ENCODE measurements at places on chromosomes 16 and 17.

- DNase-seq: no peak
These were observed 587 bp upstream of the PRR35 start for GRCh38 chr16:559411-560203.

DNA sequence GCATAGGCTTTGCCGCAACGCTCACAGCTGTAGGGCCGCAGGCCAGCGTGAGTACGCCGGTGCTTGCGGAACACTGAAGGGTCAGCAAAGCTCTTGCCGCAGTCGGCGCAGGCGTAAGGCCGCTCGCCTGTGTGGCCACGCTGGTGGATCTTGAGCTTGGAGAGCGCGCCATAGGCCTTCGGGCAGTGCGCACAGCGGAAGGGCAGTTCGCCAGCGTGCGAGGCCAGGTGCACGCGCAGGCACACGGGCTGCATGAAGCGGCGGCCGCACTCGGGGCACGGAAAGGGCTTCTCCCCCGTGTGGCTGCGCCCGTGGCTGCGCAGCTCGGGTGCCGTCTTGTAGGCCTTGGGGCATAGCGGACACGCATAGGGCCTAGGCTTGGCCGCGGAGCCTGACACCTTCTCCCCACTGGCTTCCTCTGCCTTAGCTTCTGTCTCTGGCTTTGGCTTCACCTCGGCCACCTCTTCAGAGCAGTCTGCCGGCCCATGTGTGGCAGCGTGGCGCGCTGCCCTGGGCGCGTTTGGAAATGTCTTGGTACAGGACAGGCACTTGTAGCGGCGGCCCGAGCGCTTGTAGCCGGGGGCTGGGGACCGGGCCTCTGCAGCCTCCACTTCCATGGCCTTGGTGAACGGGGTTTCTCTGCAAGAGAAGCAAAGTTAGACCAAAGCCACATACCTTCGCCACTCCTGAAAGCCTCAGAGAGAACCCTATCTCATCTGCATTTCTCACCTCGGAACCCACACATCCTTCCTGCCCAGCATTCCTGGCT lies 10.0 kb downstream of the ZNF668 start:
- DNase-seq: no peak

GRCh38 chr16:78900044-78900811 lies 700.3 kb downstream of the MAF start:
- DNase-seq: no peak

DNA sequence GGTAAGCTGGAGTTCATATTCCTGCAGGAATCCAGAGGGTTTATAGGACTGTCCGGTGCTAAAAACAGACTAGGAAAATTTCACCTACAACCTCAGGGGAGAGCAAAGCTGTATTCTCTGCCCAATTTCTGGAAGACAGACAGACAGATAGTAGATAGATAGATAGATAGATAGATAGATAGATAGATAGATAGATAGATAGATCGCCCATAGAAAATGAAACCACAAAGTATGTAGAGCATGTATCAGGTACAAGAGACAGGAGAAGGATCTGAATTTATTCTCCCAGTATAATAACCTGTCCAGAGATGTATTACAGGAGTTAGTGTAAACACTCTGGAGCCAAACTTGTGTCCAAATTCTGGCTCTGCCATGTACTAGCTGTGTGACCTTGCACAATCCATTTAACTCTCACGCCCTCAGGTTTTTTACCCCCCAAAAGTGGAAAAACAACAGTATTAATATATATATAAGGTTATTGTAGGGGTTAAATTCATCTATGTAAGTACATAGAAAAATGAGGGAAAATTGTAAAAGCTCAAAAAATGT lies 2.1 kb upstream of the ABCA6 start:
- DNase-seq: no peak

DNA sequence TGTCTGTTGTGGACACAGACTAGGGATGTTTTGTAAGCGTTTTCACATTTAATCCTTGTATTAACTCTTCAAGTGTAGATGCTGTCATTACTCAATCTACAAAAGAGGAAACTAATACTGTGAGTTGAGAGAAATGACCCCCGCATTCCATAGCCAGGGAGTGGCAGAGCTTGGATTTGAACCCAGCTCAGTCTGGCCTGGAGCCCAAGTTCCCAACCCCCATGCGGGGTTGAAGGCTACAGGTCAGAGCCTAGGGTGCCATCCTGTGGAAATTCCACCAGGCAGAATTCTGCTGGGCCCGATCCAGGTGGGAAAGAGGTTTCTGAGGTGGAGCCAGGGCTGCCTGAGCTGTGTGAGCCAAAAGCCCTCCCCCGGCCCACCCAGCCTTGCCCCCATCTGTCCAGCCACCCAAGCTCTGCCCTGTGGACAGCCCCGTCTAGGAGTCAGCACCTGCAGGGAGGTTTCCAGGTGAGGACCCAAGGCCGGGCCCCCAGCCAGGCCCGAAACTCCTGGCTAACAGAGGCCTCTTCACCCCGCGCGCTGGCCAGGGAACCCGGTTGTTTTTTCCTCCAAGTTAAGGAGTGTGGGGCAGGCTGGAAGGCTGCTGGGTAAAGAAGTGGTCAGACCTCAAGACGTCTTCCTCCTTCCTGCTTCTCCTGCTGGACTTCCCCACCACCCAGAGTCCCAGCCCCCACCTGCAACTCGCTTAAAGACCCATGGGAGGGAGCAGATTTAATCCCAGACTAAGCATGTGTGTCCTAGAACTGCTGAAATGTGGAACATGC lies 5.7 kb downstream of the MMP15 start:
- DNase-seq: no peak

DNA sequence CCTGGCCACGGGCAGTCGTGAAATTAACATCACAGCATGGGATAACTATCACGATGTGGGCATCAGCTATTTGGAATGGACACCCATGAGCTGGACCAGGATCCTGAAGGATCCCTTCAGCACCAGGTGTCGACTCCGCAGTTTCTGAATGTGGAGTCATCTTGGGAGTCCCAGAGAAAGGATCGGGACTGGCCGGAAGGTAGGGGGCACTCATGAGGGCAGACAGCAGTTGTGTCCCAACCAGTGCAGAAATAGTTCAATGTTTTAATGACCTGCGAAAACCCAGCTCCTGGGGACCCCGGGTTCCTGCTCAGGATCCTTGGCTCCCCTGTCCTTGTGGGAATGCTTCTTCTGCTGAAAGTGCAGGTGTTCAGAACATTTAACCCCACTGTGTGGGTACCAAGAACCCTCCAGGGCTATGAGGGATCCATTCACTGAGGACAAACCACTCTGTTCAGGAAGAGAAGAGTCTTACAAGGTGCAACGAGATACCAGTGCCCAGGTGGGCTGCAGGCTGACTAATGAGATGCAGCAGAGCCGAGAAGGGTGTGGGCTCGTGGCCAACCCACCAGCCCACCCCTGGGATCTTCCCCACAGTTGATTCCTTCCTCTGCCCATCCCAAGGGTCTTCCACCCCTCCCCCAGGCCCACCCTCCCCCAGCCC lies 154.8 kb downstream of the SALL1 start:
- no peak for DNase-seq

DNA sequence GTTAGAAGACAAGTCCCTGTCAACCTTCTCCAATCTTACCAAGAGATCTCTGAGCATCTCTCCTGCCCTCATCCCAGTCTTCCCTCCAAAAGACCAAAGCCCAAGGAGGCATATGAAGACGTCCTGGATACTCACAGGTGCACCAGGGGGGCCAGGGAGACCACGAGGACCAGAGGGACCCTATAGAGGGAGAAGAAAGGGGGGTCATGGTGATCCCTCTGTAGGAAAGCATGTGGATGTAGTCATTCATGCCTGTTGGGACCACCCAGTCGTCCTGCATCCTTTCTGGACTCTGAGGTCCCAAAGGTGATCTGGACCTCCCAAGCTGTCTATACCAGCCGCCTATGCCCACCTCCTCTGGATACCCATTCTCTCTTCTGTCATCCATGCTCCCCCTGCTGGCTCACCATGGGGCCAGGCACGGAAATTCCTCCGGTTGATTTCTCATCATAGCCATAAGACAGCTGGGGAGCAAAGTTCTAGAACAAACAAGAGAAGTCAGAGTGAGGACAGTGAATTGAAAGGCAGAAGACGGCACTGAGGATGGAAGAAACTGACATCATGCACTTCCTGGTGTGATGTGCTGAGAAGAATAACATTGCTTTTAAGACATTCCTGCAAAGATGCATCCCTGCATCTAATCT lies 3.3 kb downstream of the COL1A1 start:
- no peak for DNase-seq

GRCh38 chr17:50037321-50038107 lies 18.4 kb upstream of the ITGA3 start:
- no peak for DNase-seq

- no peak for DNase-seq
These were observed 931.9 kb upstream of the SOX9 start for GRCh38 chr17:71188811-71189492.

DNA sequence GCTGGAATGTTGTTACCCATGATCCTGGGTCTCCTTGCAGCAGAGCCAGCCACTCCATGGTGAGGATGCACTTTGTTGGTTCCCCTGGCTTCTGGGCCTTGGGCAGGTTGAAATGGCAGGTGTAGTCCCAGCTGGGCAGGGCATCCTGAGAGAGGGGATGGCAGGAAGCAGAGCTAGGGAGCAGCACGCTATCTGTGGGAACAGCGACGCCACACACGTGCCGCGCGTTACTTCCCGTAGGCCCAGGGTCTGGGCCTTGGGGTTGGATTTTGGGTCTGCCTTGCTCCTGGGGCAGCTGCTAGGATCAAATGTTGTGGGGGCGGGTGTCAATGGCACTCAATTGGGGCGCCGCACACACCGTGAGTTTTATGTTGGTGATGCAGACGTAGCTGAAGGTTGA lies 368.0 kb downstream of the CPPED1 start:
- DNase-seq: no peak

DNA sequence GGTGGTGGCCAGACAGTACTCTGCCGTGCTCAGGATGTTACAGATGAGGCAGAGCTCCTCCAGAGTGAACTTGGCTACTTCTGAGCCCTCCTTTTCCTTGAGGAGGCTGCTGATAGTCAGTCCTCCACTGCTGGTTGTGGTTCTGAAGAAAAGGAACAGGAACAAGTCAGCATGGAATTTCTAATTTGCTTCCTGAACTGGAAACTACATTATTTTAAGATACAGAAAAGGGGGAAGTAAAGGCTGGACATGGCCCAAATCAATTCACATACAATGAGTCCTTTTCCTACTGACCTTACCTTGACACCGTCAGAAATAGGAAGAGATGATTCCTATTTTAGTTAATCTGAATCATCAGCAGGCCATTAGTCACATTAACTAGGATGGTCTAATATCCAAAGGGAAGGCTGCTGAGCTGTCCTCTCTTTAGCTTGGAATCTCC lies 154.2 kb downstream of the VPS53 start:
- DNase-seq: no peak

GRCh38 chr16:15650698-15651171 lies 690 bp downstream of the NDE1 start:
- no peak for DNase-seq

GRCh38 chr16:3945751-3946603 lies 65.5 kb upstream of the CREBBP start:
- no peak for DNase-seq

- no peak for DNase-seq
These were observed 2.4 kb downstream of the CCL2 start for GRCh38 chr17:34257299-34257985.

- DNase-seq: no peak
These were observed 10.9 kb upstream of the MILR1 start for GRCh38 chr17:64437944-64438525.

GRCh38 chr17:55434721-55435120 lies 13.1 kb upstream of the MMD start:
- no peak for DNase-seq

- DNase-seq: no peak
These were observed 43.2 kb upstream of the METRNL start for GRCh38 chr17:83036193-83036592.

GRCh38 chr17:57810721-57811637 lies 38.9 kb downstream of the MRPS23 start:
- DNase-seq: no peak
